A549 (cell line): ENCODE measurements at places on chromosomes 5 and 9.

DNA sequence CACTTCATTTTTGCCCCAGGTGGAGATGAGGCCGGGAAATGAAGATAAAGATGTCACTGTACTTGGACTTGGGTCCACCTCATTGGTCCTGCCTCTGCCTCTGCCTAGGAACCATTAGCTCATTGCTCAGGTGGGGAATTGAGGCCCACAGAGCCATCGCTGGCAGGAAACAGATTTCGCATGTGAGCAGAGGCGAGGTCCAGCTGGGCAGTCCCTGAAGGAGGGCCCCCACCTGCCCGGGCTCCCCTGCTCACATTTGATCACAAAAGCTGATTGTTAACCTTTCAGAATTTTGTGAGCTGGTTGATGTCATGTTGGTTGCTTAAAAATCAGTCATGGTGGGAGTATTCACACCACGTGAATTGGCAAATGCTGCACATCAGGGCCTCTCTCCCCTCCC lies 273.8 kb upstream of the MVB12B start:
- DNase-seq: no peak

DNA sequence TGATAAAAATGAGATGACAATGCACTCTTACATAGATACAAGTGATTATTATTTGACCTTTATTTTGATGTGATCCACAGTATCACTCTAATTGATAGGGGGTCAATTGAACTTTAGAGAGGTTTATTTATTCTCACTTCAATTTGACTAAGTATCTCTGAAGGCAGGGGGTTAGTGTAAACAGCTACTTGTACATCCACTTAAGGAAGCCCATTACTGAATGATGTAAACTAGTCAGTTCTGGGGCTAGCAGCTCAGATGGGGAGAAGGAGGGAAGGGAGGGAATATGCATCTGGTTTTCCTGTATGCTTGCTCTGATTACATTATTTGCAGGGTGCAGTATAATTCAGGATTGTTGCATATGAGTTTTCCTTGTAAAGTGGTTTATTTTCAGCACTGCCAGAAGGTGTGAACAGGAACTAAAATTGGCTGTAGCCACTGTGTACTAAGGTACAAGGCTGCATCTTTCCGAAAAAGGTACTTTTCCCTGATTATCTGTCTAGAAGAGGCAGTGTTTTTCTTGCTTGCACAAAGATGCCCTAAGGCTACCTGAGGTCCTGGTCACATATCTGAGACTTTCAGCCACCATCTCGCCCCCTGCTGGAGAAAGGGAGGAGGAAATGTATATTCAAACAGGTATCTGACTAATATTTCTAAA lies 51.2 kb downstream of the MRPS27 start:
- DNase-seq: no peak

GRCh38 chr5:106780355-106780754 lies 890.4 kb downstream of the EFNA5 start:
- no peak for DNase-seq

DNA sequence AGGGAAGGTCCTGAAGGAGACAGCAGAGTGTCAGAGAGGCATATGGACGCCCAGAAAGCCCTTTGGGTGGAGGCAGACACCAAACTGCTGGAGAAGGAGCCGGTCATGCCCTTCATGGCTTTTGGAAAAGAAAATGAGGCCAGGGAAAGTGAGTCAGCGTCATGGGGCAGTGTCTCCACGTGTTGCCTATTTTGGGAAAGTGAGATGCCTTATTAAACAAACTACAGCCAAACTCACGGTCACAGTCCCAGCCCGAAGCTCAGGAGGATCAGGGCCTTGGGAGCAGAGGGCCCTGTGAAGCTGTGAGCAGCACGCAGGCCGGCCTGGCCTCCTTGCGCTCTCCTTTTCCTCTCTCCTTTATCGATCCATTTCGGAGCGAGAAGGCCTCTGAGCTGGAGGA lies 25.0 kb downstream of the RGS3 start:
- DNase-seq: no peak

DNA sequence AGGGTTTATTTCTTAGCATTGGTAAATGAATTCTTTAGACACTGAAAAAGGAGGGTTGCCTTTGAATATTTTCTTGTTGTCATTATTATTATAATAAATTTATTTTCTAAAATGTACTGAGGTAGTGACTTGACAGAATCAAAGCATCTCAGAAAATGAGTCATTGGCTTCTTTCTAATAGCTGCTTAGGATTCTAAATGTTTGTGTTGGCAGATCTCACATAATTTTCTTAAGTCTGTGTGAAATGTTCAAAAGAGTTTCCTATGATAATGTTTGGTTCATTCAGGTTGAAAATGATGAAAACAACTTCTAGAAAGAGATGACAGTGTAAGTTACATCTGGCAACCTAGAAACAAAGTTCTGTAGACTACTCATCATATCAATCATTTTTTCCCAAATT lies 69.7 kb downstream of the SH3GL2 start:
- DNase-seq: no peak
